Esophagus mucosa (tissue), 1 donor: ENCODE measurements at places on chromosomes 5 and 9. TPM values are rescaled to one million over a fixed set of nuclear protein-coding genes. Genes with fewer than 3 reads are reported as not detected.

The FSTL4 gene
- 2.8 TPM for total RNA-seq

The NIPSNAP3A gene
- 22.9 TPM for total RNA-seq

The SNAPC4 gene
- total RNA-seq, result 3.7 TPM

The SIT1 gene
- 0.44 TPM for total RNA-seq

DNA sequence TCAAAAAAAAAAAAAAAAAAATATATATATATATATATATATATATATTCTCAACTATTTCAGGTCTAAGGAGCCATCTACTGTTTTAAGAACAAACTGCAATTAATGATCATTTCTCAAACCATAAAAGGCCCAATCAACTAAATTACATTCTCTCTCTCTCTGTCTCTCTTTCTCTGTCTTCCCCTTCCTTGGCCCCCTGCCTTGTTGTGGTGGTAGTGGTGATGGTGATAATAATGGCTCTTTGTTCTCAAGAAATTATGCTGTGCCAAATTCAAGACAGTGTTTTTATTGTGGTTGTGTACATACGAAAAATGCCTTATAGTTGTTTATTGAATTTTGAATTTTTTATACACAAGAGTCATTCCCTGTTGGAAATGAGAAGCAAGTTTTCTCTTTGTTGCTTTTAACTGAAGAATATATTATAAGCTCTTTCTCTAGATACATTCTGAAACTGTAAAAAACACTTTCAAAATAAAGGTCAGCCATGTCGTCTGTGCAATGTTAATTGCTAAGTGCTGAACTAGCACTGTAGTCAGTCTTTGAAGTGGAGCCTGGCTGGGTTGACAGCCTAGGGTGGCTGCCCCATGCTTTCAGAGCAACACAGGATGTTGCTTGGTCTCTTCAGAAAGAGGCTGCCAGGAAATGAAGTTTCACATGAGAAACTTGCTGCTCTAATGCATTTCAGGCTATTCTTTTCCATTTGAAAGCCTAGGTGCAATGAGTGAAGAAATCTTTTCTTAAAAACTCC, 96.0 kb downstream of the HINT1 start:
- ATAC-seq, result no peak

DNA sequence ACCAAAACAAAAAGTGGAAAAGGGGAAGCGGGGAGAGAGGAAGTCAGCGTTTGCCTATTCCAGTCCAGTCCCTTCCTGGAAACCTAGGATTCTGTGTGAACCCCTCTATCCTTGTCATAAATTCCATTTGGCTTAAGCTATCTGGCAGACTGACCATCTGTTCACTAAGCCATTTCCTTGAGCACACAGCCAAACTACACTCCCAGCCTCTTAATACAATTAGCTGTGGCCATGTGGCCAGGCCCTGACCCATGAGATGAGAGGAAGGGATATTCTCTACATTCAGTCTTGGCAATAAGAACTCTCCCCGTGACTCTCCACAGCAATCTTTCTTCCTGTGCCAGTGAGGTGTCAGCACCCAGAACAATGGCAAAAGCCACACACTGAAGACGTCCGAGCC, 424.8 kb downstream of the TLE1 start:
- ATAC-seq, result no peak

GRCh38 chr9:113564498-113565237, 101.1 kb downstream of the RGS3 start:
- peak; percentile 86 for ATAC-seq

- no peak for ATAC-seq
Measured at GRCh38 chr9:124149992-124150391, 107.8 kb upstream of the NEK6 start.

- ATAC-seq, result no peak
Measured at GRCh38 chr5:51838459-51838858, 455.2 kb downstream of the ISL1 start.

DNA sequence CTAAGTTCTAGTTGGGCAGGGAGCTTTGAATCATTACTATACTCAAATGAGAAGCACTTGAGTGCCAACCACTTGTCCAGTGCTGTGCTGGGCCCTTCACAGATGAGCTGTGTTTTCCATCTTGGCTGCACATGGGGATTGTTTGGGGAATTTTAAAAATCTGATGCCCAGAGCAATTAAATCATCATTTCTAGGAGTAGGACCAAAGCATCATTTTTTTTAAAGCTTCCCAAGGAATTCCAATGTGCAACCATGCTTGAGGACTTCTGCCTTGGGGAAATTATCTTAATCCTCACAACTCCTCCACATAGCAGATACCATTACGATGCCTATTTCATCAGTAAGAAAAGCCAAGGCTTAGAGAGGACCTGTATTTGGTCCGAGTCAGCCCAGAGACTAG, 131.4 kb downstream of the TMEM174 start:
- ATAC-seq, result no peak

DNA sequence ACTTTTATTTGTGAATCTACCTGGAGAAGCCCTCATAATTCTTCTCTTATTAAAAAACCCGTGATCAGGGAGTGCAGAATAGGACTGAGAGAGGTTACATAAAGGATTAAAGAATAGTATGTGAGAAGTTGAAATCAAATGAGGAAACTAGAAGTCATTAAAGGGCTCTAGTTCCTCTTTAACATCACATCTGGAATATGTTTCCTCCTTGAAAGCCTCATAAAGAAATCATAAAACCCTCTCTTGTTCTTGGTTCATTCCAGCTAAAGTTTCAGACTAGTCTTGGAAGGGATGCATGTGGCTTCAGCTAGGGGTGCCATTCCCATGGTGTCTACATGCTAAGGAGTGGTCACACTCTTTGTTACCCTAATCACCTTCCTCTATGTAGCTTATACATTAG, 5.7 kb upstream of the C5orf46 start:
- no peak for ATAC-seq

DNA sequence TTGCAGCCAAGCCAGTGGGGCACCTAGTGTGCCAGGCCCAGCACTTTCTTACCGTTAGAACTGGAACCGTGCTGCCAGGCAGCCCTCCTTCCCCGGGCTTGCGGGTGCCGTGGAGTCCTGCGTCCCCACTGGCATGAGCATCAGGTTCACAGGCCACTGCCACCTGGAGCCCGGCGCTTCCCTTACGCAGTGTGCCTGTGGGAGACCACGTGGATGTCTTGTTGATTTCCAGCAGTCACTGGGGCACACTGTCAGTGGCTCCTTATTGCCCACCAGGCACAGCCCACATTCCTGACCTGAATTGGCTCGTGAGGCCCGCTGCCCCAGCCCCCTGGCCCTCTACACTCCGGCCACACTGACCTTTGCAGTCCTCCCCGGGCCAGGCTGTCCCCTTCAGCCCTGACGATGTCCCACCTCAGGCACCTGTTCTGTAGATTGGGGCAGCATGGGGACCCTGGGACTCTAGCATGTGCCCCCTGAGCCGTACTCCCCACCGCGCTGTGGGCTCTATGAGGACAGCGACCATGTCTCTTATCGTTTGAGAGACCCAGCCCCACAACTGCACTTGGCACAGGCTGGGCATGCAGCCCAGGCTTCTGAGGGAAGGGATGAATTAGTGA, 10.4 kb upstream of the CEL start:
- ATAC-seq, result no peak

GRCh38 chr9:115883467-115884329, 269.9 kb upstream of the PAPPA start:
- peak; percentile 66 for ATAC-seq

- no peak for ATAC-seq
Measured at GRCh38 chr9:35476596-35476995, 13.3 kb upstream of the RUSC2 start.

DNA sequence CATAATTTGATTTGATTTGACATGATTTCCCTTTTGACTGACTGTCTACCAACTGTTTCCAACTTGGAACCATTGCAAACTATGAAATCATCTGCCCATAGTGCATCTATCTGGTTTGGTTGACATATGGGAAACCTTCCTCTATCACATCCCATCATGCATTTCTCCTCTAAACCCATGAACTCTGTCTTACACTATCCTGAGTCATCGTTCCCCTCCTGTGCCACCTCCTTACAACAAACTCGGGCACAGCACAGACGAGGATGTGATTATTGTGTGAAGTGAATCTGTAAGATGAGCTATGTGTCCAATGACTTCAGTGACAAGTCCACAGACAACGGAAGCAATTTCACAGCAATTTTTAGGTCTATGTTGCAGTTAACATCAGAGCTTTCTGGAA, 126.1 kb downstream of the NPR3 start:
- peak; percentile 58 for ATAC-seq

GRCh38 chr5:122880749-122881148, 35.3 kb downstream of the SNX24 start:
- no peak for ATAC-seq

GRCh38 chr9:79492092-79493009, 79.4 kb upstream of the TLE4 start:
- ATAC-seq, result no peak
